ENCODE measurements at places on chromosomes 2 and 18.

GRCh38 chr2:2871480-2872308 lies 505.9 kb downstream of the EIPR1 start:
- no peak for DNase-seq

DNA sequence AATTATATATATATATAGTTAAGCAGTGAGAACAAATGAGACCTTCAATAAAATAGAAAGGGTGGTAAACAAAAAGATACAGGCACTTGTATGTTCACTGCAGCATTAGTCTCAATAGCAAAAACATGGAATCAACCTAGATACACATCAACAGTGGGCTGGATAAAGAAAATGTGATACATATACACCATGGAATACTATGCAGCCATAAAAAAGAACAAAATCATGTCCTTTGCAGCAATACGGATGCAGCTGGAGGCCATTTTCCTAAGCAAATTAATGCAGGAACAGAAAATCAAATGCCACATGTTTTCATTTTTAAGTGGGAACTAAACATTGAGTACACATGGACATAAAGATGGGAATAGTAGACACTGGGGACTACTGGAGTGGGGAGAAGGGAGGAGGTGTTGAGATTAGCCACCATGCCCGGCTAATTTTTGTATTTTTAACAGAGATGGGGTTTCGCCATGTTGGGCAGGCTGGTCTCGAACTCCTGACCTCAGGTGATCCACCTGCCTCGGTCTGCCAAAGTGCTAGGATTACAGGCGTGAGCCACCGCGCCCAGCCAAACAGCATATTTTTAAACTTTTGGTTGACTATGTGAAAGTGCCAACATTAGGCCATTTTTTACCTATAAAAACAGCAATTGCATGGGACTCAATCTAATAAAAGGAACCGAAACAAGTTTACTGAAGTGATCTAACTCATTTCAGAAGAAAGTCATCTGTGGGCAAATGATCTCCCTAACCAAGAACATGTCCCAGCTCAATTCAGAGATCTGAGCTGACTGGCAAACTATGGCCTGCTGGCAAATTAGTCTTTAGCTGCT lies 23.7 kb downstream of the ICA1L start:
- DNase-seq, result no peak

GRCh38 chr2:133424876-133425275 lies 143.4 kb downstream of the NCKAP5 start:
- DNase-seq, result no peak

GRCh38 chr18:36095936-36096519 lies 28.7 kb upstream of the RPRD1A start:
- no peak for DNase-seq

- DNase-seq, result no peak
Observed at GRCh38 chr2:239936838-239937581, 88.1 kb downstream of the NDUFA10 start.

DNA sequence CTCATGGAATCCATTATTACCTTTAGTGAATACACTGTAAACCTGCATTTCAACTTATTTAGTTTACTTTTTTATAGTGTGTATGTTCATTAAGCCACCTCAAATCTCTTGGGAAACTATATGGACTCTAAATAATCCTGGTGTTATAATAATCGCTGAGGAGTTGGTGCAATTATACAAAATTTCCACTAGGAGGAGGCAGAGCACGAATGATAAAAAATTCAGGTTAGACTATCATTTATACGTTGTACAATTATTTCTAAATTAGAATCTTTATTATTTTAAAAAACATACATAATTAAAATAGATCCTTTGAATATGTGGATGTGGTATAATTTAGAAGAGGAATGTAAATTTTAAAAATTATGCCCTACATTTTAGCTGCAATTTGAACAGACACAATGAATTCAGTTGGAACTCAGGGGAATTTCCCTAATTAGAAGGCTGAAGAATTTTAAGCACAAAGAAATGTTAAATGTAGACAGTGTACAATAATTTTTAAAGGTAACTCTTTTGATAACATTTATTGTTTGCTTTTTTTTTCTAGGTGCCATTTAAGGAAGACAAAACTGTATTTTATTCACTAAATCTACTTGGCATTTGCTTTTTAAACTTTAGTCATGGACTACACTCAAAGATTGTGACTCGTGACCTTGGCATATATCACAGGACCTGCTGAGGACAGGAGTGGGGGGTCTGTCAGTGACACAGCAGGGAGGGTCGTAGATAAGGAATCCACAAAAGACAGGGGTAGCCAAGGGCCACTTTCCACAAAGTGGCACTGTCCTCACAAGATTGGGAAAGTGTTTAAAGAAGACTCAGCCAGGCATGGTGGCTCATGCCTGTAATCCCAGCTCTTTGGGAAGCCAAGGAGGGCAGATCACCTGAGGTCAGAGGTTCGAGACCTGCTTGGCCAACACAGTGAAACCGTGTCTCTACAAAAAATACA lies 45.5 kb downstream of the RAB12 start:
- DNase-seq, result no peak

DNA sequence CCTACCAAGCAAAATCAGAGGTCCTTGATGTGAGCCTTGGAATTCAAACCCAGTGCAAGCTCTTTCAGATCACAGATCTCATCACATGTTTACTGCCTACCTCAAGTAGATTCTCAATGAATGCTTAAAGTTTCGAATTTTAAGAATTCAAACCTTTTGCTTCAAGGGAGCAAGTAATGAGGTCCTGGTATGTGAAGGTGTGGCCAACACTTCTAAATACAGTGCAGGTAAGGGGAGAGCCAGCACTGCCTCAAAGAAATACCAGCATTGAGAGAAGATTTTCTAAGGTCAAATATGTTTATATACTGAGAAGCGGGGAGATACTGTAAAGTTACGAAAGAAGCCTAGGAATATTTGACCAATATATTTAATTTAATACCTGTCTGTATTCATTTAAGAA lies 19.7 kb upstream of the RNF152 start:
- no peak for DNase-seq

GRCh38 chr2:183162362-183162761 lies 38.1 kb downstream of the NUP35 start:
- DNase-seq, result no peak

DNA sequence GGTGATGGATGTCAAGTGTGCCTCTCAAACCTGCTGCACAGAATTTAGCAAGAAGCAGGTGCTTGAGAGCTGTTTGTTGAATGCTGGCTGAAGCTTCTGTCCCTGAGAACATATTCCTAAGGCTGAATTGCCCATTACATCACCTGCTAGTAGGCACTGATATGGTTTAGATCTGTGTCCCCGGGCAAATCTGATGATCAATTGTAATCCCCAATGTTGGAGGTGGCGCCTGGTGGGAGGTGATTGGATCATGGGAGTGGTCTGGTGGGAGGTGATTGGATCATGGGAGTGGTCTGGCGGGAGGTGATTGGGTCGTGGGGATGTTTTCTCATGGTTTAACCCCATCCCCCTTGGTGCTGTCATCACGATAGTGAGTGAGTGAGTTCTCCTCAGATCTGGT lies 128.0 kb downstream of the HRH4 start:
- no peak for DNase-seq

DNA sequence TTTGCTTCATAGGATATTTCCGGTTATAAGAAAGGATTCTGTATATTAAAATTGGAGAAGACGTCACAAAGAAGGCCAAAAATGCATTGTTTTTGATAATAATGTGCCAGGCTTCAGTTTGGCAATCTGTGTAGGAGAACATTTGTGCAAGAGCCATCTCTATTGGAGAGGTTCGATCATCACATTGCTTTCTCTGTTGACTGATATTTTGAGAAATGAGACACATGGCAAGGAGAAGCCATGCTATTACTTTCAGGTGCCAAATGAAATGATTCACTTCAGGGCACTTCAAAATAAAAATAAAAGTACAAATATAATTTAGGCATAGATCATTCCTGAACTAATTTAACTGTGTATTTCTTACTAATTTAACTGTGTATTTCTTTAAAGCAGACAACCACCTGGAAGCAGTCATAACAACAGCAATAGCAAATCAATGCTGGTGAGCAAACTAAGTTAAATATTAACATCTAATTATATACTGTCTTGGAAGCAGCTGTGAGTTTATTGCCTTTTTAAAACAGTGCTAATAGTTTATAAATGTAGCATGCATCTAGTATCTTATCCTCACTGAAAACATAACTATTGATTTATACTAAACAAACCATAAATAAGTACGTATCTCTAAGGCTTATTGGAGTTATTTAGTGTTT lies 50.2 kb upstream of the CHST9 start:
- no peak for DNase-seq

Data from activated T-helper 1 cell treated with anti-CD3 and anti-CD28 coated beads, Interleukin-2, amount 50 U/mL, for 16 hours (primary cell).